ENCODE measurements at places on chromosomes 12 and 14.

DNA sequence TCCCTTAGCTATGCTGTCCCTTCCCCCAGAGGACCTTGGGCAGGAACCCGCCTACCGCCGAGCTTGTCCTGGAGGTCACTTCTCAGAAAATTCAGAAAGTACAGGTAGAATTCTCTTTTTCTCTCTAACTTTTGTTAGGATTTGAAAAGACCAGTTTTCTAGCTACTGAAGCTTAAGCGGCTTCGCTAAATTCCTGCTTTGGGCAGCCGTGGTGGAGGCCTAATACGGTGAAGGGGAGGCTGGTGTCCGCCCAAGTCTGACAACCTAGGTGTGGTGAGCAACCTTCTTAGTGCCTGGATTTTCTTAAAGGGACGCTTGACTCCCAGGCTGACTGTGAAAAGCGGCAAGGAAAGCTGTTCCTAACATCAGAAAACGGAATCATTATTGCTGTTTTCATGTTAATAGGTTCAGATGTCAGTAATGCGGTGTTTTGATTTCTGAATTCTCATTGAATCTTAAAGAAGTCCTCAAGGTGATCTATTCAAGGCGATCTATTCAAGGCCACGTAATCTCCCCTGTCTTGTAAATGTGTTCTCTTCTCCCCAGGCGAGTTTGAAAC is 835 bp downstream of the FGD4 start:
- no peak for DNase-seq

- DNase-seq: no peak
These were observed 197.2 kb downstream of the CHST11 start for GRCh38 chr12:104653730-104654664.

DNA sequence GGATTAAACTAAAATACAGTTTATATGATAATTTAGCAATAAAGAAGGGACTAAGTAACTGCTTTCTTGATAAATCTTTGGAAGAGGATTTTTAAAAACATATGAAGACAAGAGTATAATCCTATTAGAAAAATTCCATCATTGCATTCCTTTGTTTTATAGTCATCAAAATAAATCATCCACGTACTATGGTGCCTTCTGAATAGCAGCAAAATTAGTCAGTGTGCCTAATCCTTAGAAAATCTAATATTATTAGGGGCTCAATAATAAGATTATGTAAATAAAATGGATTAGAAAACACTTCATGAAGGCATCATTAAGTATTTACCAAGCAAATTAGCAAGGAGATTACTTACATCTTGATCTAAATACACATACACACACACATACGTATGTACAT is 102.1 kb downstream of the KCNH5 start:
- no peak for DNase-seq

GRCh38 chr14:101247842-101248725 is 313.2 kb upstream of the DIO3 start:
- peak; percentile 52 for DNase-seq

GRCh38 chr12:2649201-2650030 is 145.4 kb upstream of the FKBP4 start:
- peak; percentile 46 for DNase-seq

DNA sequence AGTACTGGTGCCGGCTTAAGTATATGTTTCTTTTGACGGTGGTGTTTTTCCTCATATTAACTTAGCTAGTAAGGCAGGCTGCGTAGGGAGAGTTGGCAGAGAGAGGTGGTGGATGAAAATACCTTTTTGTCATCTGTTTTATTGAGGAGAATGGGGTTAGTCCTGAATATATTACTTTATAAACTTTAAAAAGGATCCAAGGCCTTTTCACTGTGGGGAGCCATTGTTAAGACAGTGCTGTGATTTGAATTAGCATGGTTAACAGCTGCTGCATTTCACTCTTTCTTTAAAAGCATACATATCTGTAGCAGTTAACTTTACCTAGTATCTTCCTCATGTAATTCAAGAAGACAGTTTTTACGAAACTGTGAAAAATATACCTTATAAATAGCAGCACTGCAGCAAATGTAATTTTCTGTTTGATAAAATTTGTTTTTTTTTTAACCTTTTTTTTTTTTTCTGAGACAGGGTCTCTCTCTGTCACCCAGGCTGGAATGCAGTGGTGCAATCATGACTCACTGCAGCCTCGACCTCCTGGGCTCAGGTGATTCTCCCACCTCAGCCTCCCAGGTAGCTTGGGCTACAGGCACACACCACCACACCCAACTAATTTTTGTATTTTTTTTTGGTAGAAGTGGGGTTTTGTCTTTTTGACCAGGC is 57.1 kb downstream of the AEBP2 start:
- DNase-seq: no peak

DNA sequence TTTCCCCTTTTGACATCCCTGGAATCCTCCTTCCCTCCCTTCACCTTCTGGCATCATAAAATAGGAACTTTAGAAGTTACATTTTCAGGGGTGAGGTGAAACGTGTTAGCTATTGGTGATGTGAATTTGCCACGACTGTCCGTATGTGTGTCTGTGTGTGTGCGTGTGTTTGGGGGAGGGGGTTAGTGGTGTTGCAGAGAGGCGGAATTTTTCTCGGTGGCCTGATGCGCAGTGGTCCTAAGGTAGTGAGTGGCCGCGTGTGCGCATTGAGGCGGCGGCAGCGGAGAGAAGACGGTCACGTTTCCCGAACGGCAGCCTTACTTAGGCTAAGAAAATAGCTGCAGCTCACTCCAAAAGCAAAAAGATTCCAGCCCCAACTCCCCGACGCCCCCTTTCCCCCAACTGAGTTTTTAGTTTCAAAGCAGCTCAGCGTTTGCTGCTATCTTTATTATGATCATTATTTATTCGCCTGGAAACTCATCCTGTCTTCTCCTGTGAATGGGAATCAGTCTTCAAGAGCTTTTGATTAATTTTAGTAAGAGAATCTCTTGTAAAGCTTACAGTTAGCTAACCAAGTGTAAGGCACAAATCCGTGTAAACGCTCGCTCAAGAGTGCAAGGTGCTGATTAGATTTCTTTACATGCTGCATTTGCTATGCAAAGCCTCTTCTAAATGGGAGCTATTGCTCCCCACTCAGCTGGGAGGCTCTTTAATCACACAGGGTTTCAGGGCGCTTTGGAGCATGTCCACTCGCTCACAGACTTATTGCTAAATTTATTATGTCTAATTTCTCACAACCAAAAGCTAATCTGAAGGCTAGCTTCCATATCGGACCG is 4.7 kb downstream of the FLRT2 start:
- DNase-seq: no peak

DNA sequence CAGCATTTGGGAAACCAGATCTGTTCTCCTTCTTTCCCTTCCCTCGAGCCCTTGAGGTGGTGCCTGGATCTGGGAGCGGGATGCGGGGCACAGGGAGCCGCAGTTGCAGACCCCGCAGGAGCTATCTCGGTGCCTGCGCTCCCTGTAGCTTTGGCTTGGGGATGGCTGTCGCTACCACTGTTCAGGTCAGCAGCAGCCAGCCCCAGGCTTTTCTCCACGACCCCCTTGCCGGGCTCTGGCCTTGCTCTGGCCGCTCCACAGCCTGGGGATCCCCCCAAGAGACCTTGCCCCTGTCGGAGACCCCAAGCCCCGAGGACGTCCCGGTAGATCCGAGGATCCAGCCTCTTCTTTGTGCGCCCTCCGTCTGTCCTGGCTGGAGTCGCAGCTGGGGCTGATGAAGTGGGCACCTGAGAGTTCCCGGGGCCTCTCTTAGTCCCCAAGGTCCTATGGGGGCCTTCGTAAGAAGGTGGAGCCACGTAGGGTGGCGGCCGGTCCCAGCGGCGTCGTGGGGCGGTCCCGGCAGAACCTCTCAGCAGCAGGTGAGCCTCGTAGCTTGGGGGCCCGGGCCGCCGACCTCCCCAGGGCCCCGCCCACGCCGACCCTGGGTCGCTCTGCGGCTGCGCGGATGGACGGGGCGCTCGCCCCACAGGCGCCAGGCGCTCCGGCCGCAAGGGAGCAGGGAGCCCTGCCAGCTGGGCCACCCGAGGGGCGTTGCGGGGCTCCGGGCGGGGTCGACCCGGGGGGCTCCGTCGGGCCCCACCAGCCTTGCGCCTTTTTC is 1.3 kb downstream of the DDN start:
- no peak for DNase-seq

DNA sequence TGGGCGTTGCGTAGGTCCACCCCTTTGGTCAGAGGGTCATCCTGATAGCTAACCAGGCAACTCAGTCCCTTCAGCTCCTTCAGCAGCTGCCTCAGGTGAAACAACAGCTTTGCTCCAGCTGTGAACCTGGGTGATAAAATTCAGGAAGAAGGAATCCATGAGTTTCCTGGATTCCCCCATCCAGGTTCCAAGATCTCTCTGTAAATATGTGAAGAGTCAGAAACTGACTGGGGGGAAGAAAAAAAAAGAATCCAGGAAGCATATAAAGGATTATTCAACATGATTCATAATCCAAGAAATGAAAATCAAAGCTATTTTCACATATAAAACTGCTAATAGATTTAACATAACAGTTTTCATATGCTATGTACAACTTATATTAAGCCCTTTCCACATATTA is 8.6 kb downstream of the STAT2 start:
- DNase-seq: no peak

DNA sequence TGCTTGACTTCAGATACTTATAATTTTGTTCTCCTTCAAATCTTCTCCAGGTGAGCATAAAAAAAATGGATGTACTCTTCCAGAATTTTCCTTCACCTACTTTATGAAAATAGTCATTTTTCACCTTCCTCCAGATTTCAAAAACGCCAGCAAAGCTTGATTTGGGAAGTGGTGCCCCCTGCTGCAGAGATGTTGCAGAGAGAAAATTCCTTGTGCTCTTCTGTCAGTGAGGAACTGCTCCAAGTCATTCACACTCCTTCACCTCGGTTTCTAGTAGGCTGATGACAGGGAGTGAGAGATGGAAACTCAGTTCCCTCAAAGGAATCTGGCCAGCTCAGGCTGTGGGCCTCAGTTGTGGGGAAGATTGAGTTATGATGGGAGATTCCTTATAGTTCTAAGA is 24.2 kb upstream of the RNASE3 start:
- DNase-seq: no peak

DNA sequence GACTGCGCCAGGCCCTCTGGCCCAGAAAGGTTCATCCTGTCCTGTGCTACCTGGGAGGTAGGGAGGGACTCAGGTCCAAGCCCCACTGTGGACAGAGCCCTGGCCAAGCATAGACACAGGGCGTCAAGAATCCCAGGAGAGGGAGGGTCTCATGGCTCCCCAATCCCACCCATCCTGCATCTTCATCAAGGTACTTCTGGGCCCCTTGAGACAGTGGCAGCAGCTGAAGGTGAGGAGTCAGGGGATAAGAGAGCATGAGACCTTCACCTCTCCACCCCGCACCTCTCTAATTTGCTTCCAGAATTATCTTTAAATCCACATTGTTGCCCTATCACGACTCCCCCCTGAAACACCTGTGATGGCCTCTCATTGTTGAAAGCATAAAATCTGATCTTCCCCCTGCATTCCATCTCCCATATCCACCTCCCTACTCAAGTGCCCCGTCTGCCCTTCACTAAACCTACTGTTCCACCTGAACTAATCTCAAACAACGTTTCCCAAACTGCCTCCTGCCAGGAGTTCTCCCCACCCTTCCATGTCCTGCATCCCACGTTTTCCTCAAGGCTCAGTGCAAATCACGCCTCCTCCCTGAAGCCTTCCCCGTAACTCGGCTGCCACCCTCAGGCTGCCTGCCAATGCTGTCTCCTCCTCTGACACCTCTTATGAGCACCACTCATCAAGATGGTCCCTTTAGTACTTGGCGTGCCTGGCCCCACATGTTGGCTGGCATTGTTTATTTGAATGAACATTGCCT is 27.1 kb downstream of the KRT18 start:
- no peak for DNase-seq

- no peak for DNase-seq
These were observed 28.1 kb upstream of the ADGRD1 start for GRCh38 chr12:130925666-130926015.

GRCh38 chr12:40788276-40788675 is 96.0 kb downstream of the CNTN1 start:
- no peak for DNase-seq

GRCh38 chr14:91339671-91340369 is 77.8 kb downstream of the CCDC88C start:
- no peak for DNase-seq

DNA sequence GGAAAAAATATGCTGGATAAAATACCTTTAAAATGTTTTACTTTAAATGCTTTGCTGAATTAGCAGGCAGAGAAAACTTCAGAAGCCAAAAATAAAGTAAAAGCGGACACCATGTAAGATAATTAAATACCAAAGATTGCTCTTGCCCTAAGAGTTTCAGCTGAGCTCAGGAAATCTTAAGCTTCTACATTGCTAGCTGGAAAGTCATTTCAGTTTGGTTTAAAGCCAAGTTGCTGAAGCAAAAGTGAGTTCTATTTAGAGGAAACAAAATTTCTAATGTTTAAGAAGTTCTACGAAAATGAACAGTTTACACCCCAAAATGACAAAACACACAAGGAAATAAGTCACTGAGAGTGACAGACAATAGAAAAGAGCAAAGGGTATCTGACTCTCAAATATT is 310.0 kb downstream of the ADAMTS20 start:
- no peak for DNase-seq

DNA sequence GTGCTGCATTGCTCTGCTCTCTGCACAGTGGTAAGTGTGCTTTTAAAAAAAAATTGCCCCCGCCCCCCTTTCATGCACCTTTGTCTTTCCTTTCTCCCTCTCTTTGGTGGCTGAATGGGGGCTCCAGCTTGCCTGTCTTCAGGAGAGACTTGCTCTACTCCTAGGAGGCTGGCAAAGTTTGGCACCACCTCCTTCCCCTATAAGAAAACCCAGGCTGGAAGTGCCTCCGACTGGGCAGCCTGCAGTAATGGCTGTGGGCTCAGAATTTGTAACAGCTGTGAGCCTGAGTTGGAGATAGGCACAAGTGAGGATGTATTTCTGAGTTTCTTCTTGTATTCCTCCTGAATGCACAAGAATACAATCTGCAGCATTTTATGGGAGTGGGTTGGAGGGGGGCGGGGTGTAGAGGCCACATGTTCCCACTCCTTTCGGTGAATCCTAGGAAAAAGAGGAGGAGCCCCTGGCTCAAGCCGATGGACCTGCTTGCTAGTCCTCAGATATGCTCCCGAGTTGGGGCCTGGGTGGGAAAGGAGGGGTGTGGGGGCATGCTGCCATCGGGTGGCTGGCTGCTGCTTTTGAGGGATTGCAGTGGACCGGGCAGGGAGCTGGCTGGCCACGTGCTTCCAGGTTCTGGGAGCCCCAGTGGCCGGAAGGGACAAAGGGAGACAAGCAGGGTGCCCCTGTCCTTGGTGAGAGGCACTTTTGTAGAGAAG is 124.3 kb downstream of the TSPAN9 start:
- no peak for DNase-seq

DNA sequence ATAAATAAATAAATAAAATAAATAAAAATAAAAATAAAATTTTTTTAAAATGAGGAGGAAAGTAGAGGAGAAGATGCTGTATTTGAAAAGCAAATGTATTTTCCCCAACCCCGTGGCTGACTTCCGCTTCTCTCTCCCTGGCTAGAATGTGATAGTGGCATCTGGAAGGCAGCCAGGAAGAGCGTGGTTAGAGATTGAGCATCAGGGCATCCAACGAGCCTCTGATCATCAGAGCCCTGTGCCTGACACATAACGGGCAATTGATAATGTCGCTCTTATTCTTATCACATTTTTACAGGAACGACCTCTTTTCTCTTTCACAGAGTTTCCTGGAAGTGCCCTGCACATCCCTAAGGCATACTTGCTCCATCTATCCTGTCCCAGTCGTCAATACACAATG is 496.9 kb upstream of the TMEM132C start:
- no peak for DNase-seq

Measured in posterior vena cava (tissue), 2 donors.